Mucosa of descending colon (tissue), 3 donors: ENCODE measurements at places on chromosomes 7 and 10.

DNA sequence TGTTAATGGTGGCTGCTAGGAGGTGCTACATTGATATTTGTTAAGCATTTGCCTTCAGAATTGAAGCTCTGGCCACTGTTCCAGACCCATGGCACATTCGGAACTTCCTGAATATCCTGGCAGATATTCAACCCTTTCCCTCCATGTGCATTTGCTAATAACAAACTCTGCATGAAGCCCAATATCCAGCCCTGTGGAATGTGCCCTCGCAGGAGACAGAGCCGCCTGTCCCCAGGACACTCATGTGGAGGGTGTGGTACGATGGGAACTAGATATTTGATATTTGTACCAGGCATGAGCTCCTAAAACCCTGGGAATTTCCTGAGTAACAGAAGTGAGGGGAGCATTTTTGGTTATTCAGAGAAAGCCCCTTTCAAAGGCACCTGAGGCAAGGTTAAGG is 21.6 kb upstream of the ARHGAP22 start:
- no peak for DNase-seq

DNA sequence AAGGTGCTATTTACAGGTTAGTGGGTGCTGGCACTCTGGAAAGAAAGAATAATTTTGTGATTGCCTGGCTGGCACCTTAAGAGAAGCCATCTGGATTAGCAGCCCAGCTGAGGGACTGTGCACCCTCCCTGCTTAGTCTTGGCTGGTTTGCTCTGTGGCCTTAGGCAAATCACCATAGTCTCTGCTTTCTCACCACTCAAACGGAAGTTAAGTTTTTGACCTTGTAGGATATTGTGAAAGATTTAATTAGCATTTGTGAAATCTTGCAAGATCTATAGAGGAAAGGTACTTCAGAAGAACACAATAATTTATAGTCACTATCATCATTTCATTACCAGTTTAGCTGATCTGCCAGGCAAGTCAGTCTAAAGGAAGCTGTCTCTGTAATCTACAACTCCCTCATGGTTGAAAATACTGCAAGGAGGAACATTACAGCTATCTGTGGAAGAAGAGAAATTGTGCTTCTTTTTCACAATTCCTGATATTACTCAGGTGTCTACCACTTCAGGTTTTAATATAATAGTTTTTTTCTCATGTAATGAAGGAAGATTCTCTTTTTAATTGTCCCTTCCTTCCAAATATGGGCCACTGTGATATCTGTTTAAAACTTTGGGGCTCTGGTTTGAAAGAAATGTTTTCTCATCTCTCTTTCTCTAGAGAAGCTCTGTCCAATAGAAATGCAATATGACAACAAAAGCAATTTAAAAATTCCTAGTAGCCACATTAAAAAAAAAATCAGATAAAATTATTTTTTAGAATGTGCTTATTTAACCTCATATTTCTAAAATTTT is 219.6 kb downstream of the PTEN start:
- DNase-seq: no peak

- no peak for DNase-seq
Observed at GRCh38 chr7:42922017-42922753, 9.8 kb downstream of the PSMA2 start.

GRCh38 chr10:131638880-131639278 is 261.9 kb upstream of the PPP2R2D start:
- no peak for DNase-seq
